ENCODE measurements at places on chromosomes 4 and X.

- no peak for DNase-seq
These were observed 2.1 kb downstream of the DCLK2 start for GRCh38 chr4:150080337-150080736.

- DNase-seq, result no peak
These were observed 72.4 kb downstream of the PALLD start for GRCh38 chr4:168569066-168569930.

DNA sequence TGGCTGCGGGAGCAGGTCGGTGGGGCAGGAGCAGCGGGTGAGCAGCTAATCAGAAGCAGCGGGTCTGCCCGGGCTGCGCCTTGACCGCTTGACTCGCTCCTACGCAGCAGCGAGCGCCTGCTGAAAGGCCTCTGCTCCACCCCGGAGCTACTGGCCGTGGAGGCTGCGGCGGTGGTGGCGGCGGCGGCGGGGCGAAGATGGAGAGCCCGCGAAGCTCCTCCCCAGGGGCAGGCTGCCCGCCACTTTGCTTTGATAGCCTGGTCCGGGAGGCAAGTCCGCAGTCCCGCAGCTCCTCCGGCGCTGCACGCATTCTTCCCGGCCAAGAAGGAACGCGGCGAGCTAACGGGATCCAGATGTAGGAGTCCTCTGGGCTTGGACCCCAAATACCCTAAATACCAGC, 36.7 kb downstream of the PJA1 start:
- DNase-seq, result no peak

- no peak for DNase-seq
These were observed 540.5 kb upstream of the BOD1L1 start for GRCh38 chr4:14167876-14168510.

DNA sequence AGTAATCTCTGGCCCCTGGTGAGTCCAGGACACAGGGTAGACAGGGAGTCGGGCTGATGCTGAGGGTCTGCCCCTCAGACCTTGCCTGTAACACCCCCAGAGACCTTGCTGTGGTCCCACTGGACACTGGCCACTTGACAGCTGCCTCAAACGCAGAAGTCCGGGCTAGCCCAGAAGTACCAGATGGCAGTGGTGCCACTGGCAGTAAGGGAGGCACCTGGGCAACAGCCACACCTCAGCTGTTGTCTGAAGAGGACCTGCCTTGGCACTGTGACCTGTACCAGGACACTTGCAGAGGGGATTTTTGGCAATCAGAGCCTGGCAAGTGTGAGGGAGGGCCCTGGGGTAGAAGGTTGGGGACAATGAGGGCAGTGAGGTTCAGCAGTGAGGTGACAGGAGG, 63.3 kb upstream of the UXT start:
- no peak for DNase-seq

- DNase-seq, result no peak
These were observed 58.2 kb upstream of the DKK2 start for GRCh38 chr4:107094332-107094731.

DNA sequence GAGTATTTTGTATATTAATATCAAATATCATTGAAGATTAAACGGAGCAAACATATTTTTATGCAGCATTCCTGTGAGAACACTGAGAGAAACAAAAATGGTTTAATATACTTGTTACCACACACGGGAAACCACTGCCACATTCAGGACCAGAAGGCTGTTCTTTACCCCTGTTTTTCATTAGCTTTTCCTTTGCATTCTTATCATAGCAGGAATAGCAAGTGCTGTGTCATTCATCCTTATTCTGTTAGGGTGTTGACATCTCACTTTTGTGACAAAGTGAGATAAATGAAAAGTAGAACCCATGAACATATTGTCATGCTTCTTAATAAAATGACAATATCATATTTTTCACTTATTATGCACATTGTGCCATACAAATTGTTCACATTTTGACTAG, 212.4 kb upstream of the NDST4 start:
- no peak for DNase-seq

GRCh38 chr4:184168406-184169019, 49.2 kb downstream of the ENPP6 start:
- DNase-seq, result peak; percentile 21

DNA sequence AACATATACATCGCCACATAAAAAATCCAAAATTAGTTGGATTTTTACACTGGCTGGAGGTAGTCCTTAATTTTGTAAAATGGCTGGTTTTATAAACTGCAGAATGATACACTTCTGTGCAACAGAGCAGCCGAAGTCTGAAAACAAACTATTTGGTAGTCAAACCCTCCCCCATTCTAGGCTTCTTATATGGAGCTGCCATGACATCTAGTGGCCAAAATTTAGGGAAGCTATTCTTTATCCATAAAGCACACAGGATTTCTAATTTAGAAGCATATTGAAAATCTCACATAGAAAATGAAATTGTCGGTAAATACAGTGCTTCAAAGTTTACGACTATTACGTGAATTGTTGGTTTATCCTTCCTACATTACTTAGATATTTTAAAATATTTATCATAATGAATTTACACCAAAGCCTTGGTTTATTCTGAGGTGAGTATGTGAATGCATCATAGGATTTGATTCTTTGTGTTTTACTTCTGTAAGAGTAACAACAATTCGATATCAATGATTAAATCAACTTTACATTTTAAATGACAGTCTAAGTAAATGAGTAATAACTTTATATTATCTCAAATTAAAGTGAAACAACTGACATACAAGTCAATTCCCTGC, 113.4 kb upstream of the FAM241A start:
- no peak for DNase-seq

DNA sequence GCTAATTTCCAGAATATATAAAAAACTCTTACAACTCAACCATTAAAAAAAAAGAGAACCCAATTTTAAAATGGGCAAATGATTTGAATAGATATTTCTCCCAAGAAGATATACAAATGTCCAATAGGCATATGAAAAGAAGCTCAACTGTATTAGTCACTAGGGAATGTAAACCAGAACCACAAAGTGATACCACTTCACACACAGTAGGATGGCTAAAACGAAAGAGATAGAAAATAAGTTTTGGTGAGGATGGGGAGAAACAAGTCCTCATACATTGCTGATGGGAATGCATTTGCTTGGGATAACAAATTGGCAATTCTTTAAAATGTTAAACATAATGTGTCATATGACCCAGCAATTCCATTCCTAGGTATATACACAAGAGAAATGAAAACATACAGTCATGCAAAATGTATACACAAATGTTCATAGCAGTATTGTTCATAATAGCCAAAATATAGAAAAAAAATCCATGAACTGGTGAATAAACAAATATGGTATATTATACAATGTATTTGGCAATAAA, 5.7 kb downstream of the TCEAL3 start:
- no peak for DNase-seq

DNA sequence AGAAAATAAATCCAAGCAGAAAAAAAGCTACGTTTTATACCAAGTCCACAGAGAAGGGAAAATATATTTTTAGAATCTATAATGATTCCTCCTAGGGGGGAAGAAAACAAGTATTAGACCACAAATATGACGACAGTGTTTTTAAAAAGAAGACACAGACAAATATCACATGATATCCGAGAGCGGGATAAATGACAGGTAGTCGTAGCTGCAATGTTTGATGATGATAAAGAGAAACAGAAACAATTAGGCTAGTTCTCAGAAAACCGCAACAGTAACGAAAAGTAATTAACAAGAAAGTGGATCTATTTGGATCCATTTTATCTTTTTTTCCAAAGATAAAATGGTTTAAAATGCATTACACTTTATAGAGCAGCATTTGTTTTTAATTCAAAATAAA, 918 bp downstream of the HAUS3 start:
- no peak for DNase-seq

GRCh38 chrX:12865359-12865758, 1.5 kb upstream of the TLR7 start:
- DNase-seq, result no peak

- no peak for DNase-seq
These were observed 3.8 kb downstream of the ASMT start for GRCh38 chrX:1618689-1619088.

DNA sequence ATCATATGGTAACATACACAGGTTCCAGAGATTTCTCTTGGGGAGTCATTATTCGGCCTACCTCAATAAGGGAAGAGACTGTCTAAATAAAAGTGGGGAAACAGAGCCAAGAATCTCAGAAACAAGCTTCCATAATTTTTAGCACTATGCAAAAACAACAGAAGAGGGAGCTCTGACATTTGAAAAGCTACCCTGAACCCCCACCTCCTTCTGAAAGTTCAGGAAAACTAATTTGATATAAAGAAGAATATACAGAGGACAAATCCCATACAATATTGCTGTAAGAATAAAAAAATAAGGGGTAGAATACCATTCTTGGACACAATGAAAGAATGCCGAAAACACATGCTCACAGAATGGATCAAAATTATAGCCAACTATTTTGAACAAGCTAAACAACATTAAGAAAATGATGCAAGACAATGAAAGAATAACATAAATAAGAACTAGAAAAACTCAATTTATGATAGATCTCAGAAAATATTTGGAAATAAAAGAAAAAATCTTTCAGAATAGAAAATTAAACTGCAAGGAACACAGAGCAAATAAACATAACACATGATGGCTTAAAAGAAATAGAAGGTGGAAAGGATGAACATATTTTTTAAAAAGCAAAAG, 14.4 kb upstream of the ZNF41 start:
- no peak for DNase-seq

DNA sequence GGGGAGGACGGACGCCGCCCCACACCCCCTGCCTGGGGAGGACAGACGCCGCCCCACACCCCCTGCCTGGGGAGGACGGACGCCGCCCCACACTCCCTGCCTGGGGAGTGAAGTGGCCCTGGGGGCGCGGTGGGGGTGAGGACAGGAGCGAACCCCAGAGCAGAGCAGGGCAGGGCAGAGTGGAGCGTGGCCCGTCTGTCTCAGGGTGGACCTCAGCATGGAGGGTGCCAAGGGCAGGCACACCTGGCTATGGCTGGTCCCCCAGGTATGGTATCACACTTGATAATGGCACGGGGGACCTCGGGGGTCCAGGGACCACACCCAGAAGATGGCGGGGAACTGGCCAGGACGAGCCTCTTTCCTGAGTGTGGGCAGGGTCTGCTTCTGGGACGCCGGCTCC, 9.6 kb downstream of the LRPAP1 start:
- DNase-seq, result no peak

GRCh38 chr4:155734065-155734464, 24.8 kb upstream of the GUCY1B1 start:
- DNase-seq, result no peak

- no peak for DNase-seq
These were observed 86.1 kb downstream of the USP46 start for GRCh38 chr4:52572936-52573485.

- DNase-seq, result no peak
These were observed 25.0 kb upstream of the UBA6 start for GRCh38 chr4:67725981-67726380.

DNA sequence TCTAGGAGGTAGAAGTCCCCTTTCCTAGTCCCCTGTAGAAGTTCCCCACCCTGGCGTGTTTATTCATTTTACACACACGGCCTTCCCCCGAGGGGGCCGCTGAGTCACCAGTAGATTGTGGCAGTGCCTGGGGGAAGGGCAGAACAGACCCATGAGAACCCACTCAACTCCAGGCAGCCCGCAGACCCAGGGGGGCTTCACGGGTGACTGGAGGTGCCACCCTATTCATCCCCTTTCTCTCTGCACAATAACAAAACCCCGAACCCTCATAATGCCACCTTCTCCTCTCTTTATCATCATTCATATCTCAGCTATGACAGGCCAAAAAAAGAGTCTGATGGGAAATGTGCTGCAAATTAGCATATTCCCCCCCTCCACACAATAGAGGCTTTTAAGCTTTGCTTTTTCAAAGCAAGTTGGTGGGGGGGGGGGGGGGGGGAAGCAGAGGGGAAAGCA, 20.4 kb upstream of the GPM6B start:
- DNase-seq, result no peak

DNA sequence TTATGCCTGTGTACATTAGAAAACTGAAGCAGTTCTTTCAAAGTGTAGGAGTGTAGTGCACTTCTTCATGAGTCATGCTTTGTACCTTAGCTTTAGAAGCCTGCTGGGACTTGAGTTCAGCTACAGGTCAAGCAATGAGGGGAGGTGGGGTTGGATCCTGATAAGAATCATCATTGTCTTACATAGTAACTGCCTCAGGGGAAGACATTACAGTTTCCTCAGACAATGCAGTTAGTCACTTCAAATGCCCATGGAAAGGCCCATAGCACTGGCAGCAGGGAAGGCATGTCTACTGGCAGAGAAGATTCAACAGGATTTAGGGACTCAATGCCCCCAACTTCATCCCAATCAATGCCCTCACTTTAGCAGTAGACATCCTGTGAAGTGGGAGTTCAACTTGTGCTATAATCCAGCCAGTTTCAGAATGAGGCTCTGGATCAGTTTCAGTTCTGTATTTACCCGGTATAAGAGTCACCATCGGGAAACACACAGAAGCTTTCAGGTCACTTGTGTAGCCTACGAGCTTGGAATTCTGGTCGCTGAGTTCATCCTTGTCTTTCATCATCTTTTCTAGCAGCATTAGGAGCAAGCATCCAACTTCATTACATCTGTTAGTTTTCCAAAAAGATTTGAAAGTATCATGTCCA, 1216.5 kb downstream of the RAPGEF2 start:
- DNase-seq, result no peak

DNA sequence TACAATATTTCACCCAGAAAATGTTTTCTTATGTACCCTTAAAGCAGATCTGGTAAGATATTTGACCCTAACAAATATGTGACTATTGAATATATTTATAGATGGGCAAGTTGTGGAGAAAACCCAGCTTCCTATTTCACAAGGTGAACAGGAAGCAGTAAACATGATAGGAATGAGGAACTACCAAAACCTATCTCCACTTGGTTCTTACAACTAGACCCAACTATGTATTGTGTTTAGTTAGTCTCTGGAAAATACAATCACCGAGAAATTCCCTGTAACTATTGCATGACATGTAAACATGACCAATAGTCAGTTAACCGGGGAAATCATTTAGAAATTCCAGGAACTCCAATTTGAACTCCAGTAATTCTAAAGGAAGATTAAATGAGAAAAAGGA, 8.4 kb upstream of the RXFP1 start:
- DNase-seq, result no peak

DNA sequence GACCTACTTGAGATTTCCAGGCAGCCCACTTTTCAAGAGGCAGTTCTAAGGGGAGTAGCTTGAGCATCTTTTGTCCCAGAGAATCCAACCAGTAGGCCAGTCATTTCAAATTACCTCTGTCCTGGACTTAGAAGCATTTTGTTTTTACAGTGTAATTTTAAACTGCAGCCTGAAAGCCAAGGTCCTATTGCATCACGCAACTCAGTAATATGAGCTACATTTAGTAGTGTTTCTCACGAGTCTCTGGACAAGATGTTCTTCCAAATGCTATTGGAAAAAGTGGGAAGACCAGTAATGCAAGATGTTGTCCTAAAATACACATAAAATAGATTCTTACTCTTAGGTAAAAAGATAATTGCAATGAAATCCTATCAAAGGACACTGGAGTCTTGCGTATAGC, 182.5 kb upstream of the ARX start:
- no peak for DNase-seq

GRCh38 chr4:56874923-56875322, 32.8 kb upstream of the REST start:
- DNase-seq, result no peak

GRCh38 chr4:41644915-41645295, 103.6 kb downstream of the PHOX2B start:
- DNase-seq, result no peak
